ENCODE measurements at places on chromosomes 3 and 15.

GRCh38 chr3:52978109-52978754 is 67.6 kb downstream of the SFMBT1 start:
- DNase-seq: no peak

- DNase-seq: no peak
Measured at GRCh38 chr3:12656193-12656592, 7.7 kb downstream of the RAF1 start.

- DNase-seq: no peak
Measured at GRCh38 chr3:138862531-138862923, 27.8 kb upstream of the PIK3CB start.

DNA sequence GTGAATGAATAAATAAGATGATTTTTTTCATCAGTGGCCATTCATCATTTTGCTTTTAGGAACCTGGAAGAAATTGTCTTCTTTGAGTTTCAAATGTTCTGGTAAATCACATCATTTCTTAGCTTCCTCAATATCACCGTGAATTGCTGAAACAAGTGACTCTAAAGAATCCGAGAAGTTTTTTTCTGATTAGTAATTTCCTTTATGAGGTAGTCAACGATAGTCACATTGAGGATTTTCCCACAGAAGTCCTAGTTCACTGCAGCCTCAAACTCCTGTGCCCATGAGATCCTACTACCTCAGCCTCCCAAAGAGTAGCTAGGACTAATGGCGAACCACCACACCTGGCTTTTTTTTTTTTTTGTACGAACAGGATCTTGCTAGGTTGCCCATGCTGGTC is 3.6 kb upstream of the TMPRSS7 start:
- no peak for DNase-seq

GRCh38 chr3:27606537-27606936 is 115.6 kb downstream of the EOMES start:
- DNase-seq: no peak

- DNase-seq: no peak
Measured at GRCh38 chr3:130729154-130729553, 17.5 kb downstream of the PIK3R4 start.

GRCh38 chr3:173098959-173099358 is 42.1 kb downstream of the SPATA16 start:
- no peak for DNase-seq
